ENCODE measurements at places on chromosomes 11 and 22.

- no peak for DNase-seq
Observed at GRCh38 chr11:2653930-2654739, 45.7 kb downstream of the KCNQ1OT1 start.

DNA sequence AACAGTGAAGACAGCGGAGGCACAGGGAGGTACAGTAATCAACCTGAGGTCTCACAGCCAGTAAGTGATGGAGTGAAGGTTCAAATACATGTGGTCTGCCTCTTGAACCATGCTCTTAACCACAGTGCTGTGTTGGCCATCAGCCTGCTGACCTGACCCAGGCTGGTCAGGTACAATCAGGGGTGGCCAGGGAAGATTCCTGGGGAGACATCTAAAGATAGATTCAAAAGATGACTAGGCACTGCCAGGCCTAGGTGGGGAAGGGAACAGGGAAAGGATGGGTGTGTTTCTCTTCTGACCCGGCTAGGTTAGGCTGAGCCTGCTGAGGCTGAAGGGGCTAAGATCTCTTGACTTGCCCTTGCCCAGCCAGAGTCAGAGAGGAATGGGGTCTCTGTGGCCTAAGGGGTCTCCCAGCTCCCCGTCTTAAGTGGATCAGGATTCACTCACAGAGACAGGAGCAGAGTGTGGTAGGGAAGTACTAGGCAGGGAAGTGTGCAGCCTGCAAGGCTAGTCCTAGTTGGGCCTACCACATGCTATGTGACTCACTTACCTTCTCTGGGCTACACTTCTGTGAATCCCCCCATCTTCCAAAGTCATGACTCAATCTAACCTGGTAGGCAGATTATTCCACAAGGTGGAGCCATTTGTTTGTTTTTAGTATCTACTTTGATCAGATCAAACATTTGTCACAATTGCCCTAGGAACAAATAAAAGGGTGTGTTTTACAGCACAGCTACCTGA lies 10.4 kb upstream of the SREBF2 start:
- peak; percentile 55 for DNase-seq

- DNase-seq, result no peak
Observed at GRCh38 chr11:106828576-106828975, 189.7 kb downstream of the GUCY1A2 start.

- no peak for DNase-seq
Observed at GRCh38 chr11:19432370-19433061, 191.8 kb upstream of the E2F8 start.

GRCh38 chr11:7278314-7278917 lies 26.7 kb downstream of the SYT9 start:
- DNase-seq, result no peak

DNA sequence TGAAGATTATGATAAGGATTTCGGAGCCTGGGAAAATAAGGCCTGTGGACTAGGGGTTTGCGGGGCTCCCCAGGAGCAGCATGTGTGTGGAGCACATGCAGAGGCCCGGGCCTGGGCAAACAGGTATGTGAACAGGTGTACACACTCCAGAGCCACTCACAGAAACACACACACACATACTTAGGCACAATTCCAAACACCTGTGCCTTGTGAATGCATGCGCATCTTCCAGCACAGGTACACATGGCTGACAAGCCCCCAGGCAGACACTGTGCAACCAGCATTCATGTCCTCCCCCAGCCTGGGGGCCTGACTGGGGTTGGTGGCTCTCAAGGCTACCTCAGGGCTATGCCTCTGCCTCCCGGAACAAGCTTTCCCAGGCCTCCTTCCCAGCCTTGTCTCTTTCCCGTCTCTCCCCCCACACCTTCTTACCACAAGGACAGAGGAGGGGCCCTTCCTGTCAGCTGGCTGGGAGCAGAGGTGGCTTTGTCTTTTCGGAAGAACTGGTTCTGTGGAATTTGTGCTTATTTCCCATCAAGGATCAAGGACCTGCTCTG lies 2.6 kb upstream of the P2RY6 start:
- DNase-seq, result no peak

DNA sequence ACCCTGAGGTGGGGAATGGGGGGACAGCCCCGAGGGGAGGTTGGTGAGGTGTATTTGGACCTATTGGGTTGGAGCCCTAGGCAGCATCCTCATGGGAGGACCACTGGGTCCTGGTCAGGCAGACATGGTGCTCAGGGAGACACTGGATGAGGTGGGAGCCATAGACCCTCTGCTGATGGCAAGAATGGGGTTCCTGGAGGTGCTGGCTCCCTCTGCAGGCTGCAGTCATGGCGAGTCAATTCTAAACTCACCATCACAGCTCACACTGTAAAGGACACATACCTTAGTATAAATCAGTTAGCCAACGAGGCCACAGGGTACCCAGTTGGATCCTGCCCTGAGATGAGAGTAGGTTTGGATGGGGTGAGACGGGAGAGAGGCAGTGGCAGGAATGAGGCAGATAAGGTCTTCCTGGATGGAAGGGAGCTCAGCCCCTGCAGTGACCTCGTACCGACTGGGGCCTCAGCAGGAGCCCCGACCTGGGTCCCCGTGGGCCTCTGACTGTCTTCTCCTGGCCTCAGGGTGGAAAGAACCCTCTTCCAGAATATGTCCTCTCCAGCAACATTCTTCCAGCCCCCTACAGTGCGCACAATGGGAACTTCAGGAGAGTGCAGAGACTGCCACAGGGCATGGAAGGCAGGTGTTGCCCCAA lies 1.7 kb upstream of the GAB4 start:
- DNase-seq, result no peak

DNA sequence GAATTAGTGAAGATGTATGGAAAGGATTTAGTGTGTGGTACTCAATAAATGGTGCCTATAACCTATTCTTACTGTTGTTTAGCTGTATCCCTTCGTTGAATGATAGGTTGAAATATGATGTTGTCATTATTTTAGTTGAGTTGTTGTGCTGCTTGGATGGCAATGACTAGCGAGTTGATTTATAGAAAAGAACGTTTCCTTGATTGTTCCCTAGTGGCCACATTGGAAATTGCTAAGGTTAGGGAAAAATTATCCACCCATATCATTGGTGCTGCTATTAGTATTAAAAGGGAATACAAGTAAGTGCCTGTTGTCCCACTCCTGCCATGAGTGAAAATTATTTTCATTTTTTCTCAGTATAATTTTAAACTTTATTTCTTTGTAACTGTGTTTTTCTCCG lies 14.5 kb downstream of the EMSY start:
- DNase-seq, result no peak

DNA sequence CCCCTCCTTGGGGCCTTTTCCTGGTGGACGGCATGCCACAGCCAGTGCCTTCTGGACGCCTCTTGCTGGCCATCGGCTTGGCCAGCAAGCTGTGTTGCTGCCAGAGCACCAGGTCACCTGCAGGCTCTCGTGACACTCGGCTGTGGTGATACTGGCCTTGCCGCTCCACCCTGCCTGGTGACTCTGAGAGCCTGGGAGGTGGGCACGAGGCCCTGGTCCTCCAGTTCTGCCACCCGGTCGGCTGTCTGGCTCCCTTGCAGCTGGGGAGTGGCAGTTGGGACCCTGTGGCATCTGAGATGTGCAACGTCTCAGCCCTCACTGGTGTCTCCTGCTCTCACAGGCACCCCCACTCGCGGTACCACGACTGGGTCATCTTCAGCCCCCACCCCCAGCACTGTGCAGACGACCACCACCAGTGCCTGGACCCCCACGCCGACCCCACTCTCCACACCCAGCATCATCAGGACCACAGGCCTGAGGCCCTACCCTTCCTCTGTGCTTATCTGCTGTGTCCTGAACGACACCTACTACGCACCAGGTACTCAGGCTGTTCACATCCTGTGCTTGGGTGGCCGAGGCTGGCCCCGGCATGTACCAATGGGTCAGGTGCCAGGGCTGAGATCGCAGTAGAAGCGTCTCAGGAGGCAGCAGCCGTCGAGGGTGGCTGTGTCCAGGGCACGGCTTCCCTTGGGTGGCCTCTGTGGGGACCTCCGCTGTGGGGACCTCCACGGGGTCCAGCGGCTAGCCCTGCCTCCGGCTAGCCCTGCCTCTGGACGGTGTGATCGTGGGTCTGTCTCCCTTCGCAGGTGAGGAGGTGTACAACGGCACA lies 26.0 kb downstream of the MUC2 start:
- no peak for DNase-seq
